ENCODE measurements at places on chromosomes 4 and X.

DNA sequence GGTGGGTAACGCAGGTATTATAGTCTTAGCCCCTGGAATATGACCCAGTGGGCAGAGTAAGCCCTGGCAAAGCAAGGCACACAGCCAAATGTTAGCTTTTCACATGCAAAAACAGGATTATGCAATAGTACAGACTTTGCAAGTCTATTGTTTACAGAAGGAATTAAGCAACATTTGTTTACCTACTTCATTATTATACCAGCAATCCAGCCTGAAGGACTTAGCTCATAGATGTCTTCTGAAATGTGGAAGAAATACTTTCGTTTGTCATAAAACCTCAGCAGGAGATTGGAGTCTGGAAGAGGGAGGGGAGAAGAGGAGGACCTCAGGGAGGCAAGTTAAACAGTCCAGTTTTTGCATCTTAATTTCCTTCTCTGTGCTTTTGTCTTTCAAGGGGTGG is 226.7 kb upstream of the CENPE start:
- DNase-seq, result no peak

- DNase-seq, result no peak
Measured at GRCh38 chr4:22385611-22386011, 130.3 kb downstream of the ADGRA3 start.

- DNase-seq, result no peak
Measured at GRCh38 chr4:150302553-150302952, 224.3 kb downstream of the DCLK2 start.

GRCh38 chr4:65719635-65720034 is 49.3 kb upstream of the EPHA5 start:
- no peak for DNase-seq

DNA sequence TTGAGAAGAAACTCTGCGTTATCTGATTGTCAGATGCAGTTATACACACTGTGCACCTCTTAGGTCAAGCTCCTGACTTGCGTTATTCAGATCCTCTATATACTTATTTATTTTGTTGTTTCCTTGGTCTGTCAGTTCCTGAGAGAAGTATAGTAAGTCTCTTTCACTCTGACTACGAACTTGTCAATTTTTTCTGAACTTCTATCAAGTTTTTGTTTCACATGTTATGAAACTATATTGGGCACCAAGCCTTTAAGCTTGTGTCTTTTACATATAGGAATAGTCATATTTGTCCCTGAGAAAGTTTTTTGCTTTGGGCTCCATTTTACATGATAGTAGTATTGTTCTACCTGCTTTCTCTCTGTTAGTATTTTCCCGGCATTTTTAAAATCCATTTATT is 31.7 kb downstream of the ZNF275 start:
- DNase-seq, result no peak

DNA sequence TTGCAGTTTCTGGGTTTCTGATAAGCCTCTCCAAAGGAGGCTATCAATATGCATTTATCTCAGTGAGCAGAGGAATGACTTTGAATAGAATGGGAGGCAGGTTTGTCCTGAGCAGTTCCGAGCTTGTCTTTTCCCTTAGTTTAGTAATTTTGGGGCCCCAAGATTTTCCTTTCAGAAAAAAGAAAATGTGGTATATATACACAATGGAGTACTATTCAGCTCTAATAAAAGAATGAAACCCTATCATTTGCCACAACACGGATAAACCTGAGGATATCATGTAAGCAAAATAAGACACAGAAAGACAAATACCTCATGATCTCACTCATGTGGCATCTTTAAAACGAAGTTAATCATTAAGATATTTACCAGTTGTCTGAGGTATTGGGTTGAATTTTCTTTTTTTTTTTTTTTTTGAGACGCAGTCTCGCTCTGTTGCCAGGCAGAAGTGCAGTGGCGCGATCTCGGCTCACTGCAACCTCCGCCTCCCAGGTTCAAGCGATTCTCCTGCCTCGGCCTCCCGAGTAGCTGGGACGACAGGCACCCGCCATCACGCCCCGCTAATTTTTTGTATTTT is 540 bp downstream of the ZNF721 start:
- no peak for DNase-seq

GRCh38 chr4:7854216-7854615 is 85.4 kb downstream of the AFAP1 start:
- DNase-seq, result no peak

DNA sequence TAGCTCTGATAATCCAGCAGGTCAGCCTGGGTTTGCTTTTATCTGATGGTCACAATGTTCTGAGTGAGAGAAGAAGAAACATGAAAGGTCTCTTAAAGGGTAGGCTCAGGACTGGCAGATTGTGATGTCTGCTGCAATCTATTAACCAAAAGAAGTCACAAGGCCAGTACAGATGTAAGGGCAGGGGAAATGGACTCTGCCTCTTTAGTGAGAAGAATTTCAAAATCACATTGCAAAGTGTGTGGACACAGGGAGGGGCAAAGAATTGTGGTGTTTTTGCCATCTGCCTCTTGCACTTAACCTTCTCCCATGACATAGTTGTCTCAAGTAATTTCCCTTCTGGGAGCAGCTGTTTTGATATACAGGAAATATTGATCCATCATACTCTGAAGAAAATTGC is 40.9 kb downstream of the IL1RAPL1 start:
- no peak for DNase-seq

GRCh38 chr4:156401371-156401770 is 447.7 kb upstream of the CTSO start:
- DNase-seq, result no peak

- no peak for DNase-seq
Measured at GRCh38 chr4:2296631-2297601, 35.0 kb upstream of the MXD4 start.

- no peak for DNase-seq
Measured at GRCh38 chr4:182931691-182932345, 14.6 kb upstream of the DCTD start.

DNA sequence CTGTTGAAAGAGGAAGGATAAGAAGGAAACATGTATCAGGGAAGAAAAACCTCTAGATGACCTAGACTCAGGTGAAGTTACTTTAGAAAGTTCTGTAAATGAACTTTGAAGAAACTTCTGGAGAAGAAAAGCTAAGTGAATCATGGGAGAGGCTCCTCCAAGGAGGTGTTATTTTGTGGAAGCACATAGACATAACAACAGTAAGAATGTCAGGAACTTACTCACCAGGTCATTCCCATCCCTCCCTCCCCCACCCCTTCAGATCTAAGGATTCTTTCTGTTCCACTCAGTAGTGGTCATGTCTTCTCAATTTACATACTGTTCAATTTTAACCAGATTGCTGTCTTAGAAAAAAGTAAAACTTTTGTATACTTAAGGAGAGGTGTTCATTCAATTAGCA is 310.5 kb upstream of the DDX53 start:
- DNase-seq, result no peak

DNA sequence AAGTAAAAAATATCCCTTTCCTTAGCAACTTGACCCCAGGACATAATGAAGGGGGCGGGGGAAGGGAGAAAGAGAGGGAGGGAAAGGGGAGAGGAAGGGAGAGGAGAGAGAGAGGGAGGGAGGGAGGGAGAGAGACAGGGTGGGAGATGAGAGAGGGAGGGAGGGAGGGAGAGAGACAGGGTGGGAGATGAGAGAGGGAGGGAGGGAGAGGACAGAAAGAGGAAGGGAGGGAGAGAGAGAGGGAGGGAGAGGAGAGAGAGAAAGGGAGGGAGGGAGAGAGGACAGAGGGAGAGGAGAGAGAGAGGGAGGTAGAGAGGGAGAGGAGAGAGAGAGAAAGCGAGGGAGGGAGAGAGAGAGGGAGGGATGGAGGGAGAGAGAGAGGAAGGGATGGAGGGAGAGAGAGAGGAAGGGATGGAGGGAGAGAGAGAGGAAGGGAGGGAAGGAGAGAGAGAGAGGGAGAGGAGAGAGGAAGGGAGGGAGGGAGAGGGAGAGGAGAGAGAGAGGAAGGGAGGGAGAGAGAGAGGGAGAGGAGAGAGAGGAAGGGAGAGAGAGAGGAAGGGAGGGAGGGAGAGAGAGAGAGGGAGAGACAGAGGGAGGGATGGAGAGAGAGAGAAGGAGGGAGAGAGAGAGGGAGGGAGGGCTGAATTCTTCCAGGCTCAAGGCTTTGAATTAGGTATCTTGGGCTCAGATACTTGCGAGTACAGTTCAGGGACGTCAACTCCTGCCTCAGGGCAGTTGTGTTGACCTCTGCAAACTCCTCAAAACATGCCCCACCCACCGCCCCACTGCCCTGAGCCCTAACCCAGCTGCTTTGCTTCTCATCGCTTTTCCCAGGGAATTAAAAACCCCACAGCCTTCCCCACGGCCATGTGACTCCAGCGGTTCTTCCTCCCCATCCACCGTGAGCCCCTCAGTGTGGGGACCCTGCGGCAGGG is 40.0 kb upstream of the ADRA2C start:
- DNase-seq, result no peak

DNA sequence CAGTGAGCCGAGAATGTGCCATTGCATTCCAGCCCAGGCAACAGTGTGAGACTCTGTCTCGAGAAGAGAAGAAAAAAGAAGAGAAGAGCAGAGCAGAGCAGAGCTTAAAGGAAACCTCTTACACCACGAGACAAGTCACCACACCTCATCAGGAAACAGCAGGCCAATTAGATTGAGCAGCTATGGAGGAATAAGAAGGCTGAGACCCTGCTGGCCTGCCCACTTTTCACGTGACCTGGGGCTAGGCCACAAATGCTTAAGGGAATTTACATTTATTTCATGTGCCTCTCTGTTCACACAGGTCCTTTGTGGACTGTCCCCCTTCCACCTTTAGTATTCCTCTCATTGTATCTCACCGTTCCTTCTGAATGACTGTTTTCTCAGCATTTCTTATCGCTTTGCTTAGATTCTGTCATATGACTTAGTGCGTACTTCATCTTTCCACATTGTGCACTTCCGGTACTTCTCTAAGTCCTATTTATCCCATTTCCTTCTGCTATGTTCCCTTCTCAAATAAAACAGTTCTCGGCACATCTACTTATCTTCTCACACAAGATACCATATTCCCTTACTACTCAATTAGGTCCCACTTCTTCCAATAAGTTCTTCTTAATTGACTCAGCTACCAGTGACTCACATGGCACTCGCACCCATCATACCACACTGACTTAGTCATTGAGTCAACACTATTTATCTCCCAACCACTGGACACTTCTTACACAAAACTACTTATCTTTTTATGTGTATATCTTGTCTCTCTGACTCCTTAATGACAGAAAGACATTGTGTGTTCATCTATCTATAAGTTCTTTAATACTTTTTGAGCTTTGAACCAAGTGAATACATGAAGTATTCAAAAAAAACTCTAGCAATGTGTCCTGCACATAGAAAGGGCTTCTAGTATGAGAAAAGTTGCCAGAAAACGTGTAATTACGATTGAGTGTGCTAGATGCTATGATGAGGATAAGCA is 11.0 kb downstream of the CUL4B start:
- no peak for DNase-seq

- no peak for DNase-seq
Measured at GRCh38 chr4:78937837-78938236, 1.4 kb downstream of the PAQR3 start.

GRCh38 chr4:151409470-151410313 is 716 bp downstream of the FHIP1A start:
- no peak for DNase-seq
